ENCODE measurements at places on chromosomes 7 and 10.

DNA sequence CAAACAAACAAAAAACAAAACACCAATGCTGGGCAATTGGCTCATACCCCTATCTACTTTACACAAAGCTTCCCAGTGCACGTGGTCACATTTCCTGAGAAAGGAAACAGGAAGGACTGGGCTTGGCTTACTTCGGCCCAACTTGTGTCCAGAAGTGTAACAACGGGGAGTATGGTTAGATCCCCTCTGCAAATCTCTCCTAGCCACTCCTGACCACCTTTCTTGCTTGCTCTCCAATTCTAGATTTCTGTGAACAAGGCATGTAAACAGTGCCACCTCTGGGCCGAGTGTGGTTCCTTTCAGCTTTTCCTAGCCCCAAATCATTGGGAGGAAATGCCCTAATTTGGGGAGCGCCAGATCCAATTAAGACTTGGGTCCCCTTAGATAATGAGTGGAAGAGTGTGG lies 21.0 kb upstream of the FRAT2 start:
- no peaks in the 10 kb centered on the region for H3K27me3 ChIP-seq
- peak; percentile 18 for DNase-seq
- no peak overlapping the region for H3K27ac ChIP-seq
- H3K4me3 ChIP-seq, result no peak overlapping the region
- no peaks in the 10 kb centered on the region for H3K36me3 ChIP-seq

DNA sequence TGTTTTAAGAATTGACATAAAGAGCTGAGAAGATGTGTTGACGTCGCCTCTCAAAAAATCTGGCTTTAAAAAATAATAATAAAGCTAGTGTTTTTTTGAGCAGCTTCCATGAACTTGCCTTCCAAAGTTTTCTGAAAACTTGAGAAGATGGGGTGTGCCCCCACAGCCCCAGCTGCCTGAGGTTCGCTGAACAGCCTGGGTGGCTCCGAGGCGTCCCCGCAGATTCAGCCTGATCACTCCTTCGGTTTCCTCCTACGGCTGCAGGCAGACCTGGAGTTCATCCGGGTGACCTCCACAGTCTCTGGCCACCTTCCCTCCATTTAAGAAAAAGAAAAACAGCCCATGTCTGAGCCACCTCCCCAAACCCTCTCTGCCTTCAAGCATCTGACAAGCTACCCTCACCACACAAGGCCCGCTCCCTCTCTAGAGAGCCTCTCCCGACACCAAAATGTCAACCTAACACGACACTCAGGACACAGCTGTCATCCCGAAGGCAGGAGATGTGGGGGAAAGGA lies 177.8 kb downstream of the PTPRN2 start:
- H3K27ac ChIP-seq, result no peak overlapping the region
- no peaks in the 10 kb centered on the region for H3K27me3 ChIP-seq
- H3K4me1 ChIP-seq, result no peaks in the 10 kb centered on the region
- DNase-seq, result no peak
- H3K36me3 ChIP-seq, result no peaks in the 10 kb centered on the region
- H3K4me3 ChIP-seq, result no peak overlapping the region

DNA sequence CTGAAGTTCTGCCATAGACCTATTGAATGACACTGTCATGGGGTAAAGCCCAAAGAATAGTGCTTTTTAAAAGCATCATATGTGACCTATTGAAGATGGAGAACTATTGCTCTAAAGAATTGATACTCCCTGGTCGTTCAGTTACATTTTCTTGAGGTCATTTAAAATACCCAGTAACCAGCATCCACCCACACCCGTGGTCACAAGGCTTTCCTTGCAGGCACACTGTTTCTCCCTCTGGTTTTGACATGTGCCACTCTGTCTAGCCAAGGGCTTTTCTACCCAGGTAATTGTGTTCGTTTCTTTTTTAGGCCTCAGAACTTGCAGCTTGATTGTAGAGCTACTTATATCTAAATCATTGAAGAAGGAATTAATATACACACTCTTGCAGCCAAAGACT lies 68.3 kb upstream of the LYZL2 start:
- no peak overlapping the region for H3K27ac ChIP-seq
- DNase-seq, result no peak
- H3K27me3 ChIP-seq, result no peaks in the 10 kb centered on the region
- H3K4me3 ChIP-seq, result no peak overlapping the region
- peaks cover 24% of the 10 kb centered on the region for H3K4me1 ChIP-seq
- no peaks in the 10 kb centered on the region for H3K36me3 ChIP-seq

DNA sequence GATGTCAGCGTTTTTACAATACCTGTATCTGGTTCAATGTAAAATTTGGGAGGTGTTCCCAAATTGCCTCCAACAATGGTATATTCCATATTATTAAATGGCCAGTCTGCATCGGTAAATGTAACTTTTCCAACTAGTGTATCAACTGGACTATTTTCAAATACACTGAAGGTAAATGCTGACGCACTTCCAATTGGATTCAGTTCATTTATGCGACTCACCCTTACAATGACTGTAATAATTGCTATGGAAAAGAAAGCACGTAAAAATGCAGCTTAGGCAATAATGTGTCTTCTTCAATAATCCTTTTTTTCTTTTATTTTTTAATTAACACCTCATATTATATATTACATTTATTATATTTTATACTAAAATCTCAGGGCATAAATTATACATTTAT lies 209.1 kb downstream of the HGF start:
- no peak overlapping the region for H3K27ac ChIP-seq
- H3K36me3 ChIP-seq, result no peaks in the 10 kb centered on the region
- no peak for DNase-seq
- H3K4me1 ChIP-seq, result no peaks in the 10 kb centered on the region
- H3K27me3 ChIP-seq, result no peaks in the 10 kb centered on the region
- no peak overlapping the region for H3K4me3 ChIP-seq
